ENCODE measurements at places on chromosomes 4 and X. TPM values are rescaled to one million over a fixed set of nuclear protein-coding genes. Genes with fewer than 3 reads are reported as not detected.
A peak's percentile ranks its signal among the peaks of the same experiment; 100 is the strongest.

GRCh38 chrX:17553961-17554482 is 179.0 kb downstream of the NHS start:
- DNase-seq, result no peak
- no peaks in the 10 kb centered on the region for H3K36me3 ChIP-seq
- no peak overlapping the region for H3K4me3 ChIP-seq
- no peaks in the 10 kb centered on the region for H3K27me3 ChIP-seq
- no peaks in the 10 kb centered on the region for H3K4me1 ChIP-seq

MAGEE2 gene
- total RNA-seq, result not detected

DNA sequence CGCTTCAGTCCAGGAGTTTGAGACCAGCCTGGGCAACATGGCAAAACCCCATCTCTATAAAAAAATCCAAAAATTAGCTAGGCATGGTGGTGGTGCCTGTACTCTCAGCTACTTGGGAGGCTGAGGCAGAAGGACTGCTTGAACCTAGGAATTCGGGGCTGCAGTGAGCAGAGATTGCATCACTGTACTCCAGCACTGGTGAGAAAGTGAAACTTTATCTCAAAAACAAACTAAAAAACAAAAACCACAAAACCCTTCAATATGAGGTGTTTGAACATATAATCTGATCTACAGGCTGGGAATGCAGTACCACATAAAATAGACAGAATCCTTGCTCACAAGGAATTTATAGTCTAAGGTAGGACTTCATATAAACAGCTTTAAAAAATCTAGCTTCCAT is 103.9 kb downstream of the PDS5A start:
- H3K4me3 ChIP-seq, result no peak overlapping the region
- H3K4me1 ChIP-seq, result peaks cover 9% of the 10 kb centered on the region
- no peaks in the 10 kb centered on the region for H3K27me3 ChIP-seq
- no peak for DNase-seq

GRCh38 chr4:164188236-164188635 is 565.7 kb upstream of the SMIM31 start:
- H3K4me3 ChIP-seq, result no peak overlapping the region
- DNase-seq, result no peak
- H3K4me1 ChIP-seq, result no peaks in the 10 kb centered on the region
- H3K27me3 ChIP-seq, result no peaks in the 10 kb centered on the region
- H3K36me3 ChIP-seq, result no peaks in the 10 kb centered on the region

TLL1 gene
- not detected for total RNA-seq

GPR119 gene
- not detected for total RNA-seq

PDGFC gene
- total RNA-seq, result 0.13 TPM

DNA sequence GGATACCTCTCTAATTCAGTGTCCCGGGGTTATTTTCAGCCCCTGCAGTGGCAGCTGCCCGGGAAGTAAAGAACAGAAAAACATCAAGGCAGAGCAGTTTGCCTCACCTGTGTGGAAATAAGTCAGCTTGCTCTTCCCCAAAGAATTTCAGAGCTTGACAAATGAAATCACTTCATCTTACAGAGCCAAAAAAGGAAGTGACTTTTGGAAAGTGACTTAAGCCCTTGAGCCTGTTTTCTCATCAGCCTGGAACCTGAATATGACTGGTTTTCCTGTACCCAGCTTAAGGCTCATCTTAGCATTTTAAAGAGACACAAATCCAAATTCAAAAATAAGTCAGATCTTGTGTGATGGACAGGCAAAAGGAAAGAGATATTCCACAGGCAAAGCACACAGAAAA is 211.6 kb downstream of the RCHY1 start:
- H3K27me3 ChIP-seq, result no peaks in the 10 kb centered on the region
- no peak overlapping the region for H3K4me3 ChIP-seq
- no peaks in the 10 kb centered on the region for H3K4me1 ChIP-seq

GRCh38 chr4:99587803-99588202 is 13.2 kb downstream of the MTTP start:
- DNase-seq, result no peak
- no peak overlapping the region for H3K27ac ChIP-seq
- no peak overlapping the region for H3K4me3 ChIP-seq

GRCh38 chr4:165448700-165449099 is 69.9 kb downstream of the CPE start:
- H3K36me3 ChIP-seq, result no peaks in the 10 kb centered on the region
- H3K27me3 ChIP-seq, result no peaks in the 10 kb centered on the region
- no peak overlapping the region for H3K27ac ChIP-seq
- DNase-seq, result no peak

DNA sequence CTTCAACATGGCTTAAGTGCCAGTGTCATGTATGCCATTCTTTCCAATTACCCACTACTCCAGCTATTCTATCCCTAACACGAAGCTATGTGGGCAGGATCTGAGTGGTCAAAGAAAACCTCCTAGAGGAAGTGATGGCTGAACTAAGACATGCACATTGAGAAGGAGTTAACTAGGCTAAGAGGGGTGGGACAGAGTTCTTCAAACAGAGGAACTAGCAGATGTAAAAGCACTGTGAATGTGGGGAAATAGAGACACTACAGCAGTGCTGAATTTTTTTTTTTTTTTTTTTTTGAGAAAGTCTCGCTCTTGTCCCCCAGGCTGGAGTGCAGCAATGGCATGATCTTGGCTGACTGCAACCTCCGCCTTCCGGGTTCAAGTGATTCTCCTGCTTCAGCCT is 6.2 kb downstream of the JCHAIN start:
- H3K36me3 ChIP-seq, result no peaks in the 10 kb centered on the region
- no peak overlapping the region for H3K4me3 ChIP-seq
- no peak overlapping the region for H3K27ac ChIP-seq
- no peak for DNase-seq
- H3K4me1 ChIP-seq, result no peaks in the 10 kb centered on the region

- no peak for DNase-seq
- H3K4me3 ChIP-seq, result no peak overlapping the region
- H3K27me3 ChIP-seq, result no peaks in the 10 kb centered on the region
- no peaks in the 10 kb centered on the region for H3K4me1 ChIP-seq
These were observed 740.6 kb upstream of the TENM3 start for GRCh38 chr4:181502611-181503010.

ANOS1 gene
- total RNA-seq, result not detected

DNA sequence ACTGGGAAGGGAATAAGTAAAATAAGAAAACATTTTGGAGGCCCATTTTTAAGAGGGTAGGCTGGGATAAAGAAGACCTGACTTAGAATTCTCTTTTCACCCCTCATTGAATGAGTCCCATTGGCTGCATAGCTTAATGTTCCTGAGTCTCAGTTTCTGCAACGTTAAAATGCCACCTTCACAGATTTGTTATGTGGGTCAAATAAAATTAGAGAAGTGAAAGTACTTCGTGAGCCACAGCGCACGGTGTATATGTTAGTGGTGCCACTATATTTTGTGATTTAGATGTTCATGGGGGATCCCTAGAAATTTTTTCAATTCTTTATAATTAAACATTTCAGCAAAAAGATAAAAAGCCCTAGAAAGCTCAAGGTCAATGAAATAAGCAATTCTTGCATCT is 109.2 kb upstream of the HS3ST1 start:
- DNase-seq, result no peak
- H3K27me3 ChIP-seq, result no peaks in the 10 kb centered on the region
- no peaks in the 10 kb centered on the region for H3K4me1 ChIP-seq

DNA sequence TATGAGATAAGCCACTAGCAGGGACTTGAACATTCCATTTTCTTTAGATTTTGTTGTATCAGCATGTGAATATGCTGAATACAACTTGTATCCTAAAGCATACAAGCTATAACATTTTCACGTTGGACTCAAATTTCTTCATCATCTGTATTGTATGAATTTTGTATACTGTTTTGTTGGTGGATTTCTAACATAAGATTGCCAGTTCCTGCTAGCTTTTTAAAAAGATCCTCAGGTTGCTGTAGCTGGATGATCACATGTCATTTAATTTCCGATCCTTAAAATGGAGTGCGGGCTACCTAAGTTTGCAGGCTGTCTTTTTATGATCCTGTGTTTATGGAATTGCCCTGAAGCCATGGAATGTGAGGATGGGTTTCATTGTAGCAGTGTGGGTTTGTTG is 6.9 kb downstream of the PDLIM5 start:
- no peaks in the 10 kb centered on the region for H3K27me3 ChIP-seq
- H3K27ac ChIP-seq, result no peak overlapping the region
- H3K36me3 ChIP-seq, result no peaks in the 10 kb centered on the region
- no peak overlapping the region for H3K4me3 ChIP-seq
- DNase-seq, result no peak

GUCY1A1 gene
- not detected for total RNA-seq

UNC5C gene
- total RNA-seq, result not detected

GRCh38 chr4:159305129-159305528 is 202.2 kb downstream of the RAPGEF2 start:
- H3K27ac ChIP-seq, result no peak overlapping the region
- no peaks in the 10 kb centered on the region for H3K27me3 ChIP-seq
- DNase-seq, result no peak

GRCh38 chr4:184645904-184646610 is 3.2 kb downstream of the CASP3 start:
- no peak for DNase-seq
- no peak overlapping the region for H3K27ac ChIP-seq
- no peaks in the 10 kb centered on the region for H3K27me3 ChIP-seq
- H3K4me3 ChIP-seq, result no peak overlapping the region

SPARCL1 gene
- not detected for total RNA-seq

GRCh38 chrX:132821974-132822633 is 136.3 kb downstream of the HS6ST2 start:
- H3K27me3 ChIP-seq, result no peaks in the 10 kb centered on the region
- H3K4me3 ChIP-seq, result no peak overlapping the region
- DNase-seq, result no peak
- H3K4me1 ChIP-seq, result no peaks in the 10 kb centered on the region
- no peaks in the 10 kb centered on the region for H3K36me3 ChIP-seq

- no peak overlapping the region for H3K27ac ChIP-seq
- no peak overlapping the region for H3K4me3 ChIP-seq
These were observed 27.9 kb downstream of the ARHGEF6 start for GRCh38 chrX:136752796-136753195.

DNA sequence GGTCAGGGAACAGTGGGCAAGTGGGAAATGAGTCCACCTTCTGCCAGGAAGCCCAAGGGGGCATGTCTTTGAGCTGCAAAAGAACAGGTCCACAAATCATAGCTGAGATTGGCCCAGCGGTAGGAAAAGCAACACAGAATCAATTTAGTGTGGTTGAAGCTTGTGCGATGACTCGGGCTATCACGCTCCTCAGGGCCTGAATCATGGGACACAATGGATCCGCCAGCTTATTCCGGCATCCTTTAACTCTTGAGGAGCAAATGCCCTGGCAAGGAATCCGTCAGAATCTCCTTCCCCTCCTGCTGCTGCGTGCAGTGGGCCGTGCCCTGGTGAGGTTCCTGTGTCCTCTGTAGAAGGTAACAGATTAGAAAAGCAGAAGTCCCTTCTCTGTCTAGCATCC is 98.0 kb downstream of the RELL1 start:
- H3K27me3 ChIP-seq, result no peaks in the 10 kb centered on the region
- H3K4me1 ChIP-seq, result no peaks in the 10 kb centered on the region
- H3K4me3 ChIP-seq, result no peak overlapping the region
- H3K36me3 ChIP-seq, result no peaks in the 10 kb centered on the region
- H3K27ac ChIP-seq, result no peak overlapping the region

- no peak overlapping the region for H3K27ac ChIP-seq
- DNase-seq, result no peak
- no peak overlapping the region for H3K4me3 ChIP-seq
- no peaks in the 10 kb centered on the region for H3K27me3 ChIP-seq
- no peaks in the 10 kb centered on the region for H3K4me1 ChIP-seq
- no peaks in the 10 kb centered on the region for H3K36me3 ChIP-seq
These were observed 77.1 kb downstream of the PRKG2 start for GRCh38 chr4:81137894-81138293.

DNA sequence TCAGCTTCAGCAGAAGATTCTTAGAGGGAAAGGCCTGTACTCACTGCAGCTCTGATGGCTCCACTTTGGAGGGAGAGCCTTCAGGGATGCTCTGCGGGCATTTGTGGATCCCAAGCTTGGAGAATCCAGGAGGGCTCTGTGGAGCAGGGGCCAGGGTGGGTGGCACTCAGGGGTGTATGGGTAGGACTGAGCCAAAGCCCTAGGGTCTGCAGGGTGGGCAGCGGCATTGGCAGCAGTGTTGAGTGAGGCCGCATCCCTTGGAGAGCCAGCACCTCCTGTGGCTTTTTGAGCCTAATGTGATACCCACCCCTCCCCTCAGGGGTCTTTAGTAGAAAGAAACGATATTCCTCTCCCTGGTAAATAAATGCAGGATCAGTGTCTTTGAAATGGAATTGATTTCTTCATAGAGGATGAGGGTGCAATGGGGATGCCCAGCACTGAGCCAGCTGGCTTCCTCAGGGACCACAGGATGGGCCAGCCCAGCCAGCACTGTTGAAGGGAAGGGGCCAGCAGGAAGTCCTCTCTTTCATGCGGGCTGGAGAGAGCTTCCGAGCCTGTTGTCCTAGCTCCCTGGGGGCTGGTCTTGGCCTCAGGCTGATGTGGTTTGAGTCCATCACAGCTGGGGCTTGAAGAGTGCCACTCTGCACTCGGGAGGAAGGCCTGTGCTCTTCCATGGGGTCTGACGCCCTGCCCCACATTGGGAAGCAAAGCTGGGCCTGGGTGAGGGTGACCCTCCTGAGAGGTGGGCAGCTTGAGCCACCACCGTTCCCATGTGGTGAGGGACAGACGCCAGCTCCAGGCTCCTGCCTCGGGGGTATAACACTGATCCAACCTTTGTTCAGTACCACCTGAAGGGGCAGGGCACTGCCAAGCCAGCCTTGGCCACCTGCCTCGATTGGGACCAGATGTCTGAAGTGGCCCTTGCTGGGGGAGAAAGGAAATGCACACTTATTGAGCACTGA is 49.5 kb downstream of the PSAPL1 start:
- no peak for DNase-seq
- no peaks in the 10 kb centered on the region for H3K4me1 ChIP-seq
- no peak overlapping the region for H3K4me3 ChIP-seq
- no peaks in the 10 kb centered on the region for H3K36me3 ChIP-seq
- no peaks in the 10 kb centered on the region for H3K27me3 ChIP-seq
- no peak overlapping the region for H3K27ac ChIP-seq

- peak overlapping the region; percentile 45 for H3K4me3 ChIP-seq
- no peaks in the 10 kb centered on the region for H3K27me3 ChIP-seq
- peak; percentile 44 for DNase-seq
- H3K4me1 ChIP-seq, result peaks cover 41% of the 10 kb centered on the region
These were observed 36.1 kb downstream of the NBDY start for GRCh38 chrX:56764975-56765791.

PAGE4 gene
- not detected for total RNA-seq

DNA sequence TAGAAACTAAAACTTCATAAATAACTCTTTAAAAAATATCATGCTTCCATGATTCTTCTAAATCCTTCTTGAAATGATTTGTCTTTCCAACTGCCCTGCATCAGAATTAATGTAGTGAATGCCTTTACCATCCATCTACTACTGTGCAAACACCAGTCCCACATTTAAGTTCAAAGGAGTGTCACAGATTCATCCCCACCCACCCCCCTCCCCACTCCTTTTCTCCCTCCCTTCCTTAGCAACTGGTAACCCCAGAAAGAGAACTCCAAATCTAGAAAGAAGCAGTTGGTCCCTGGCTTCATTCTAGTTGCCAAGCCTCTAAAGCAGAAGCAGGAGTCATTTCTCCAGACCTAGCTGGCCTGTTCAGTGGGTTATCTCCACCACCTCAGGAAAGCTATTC is at the start of gene PRR32:
Gene PRR32, plus strand, starts transcription at position 301 of the 400 bp plus-strand sequence. CDS start 115 bp downstream, outside the sequence.
- no peak within 1 kb of the TSS for H3K27ac ChIP-seq
- H3K36me3 ChIP-seq, result no peaks in the 10 kb centered on the region
- H3K4me1 ChIP-seq, result no peaks in the 10 kb centered on the region
- DNase-seq, result no peak

Data from CD8-positive, alpha-beta memory T cell (primary cell).